ENCODE measurements at places on chromosomes 11 and 22. TPM values are rescaled to one million over a fixed set of nuclear protein-coding genes. Genes with fewer than 3 reads are reported as not detected.

ARL14EP gene
- total RNA-seq = 13.2 TPM

CD3D gene
- total RNA-seq = not detected

HTATIP2 gene
- 219 TPM for total RNA-seq

TREH gene
- total RNA-seq = not detected

HBB gene
- not detected for total RNA-seq

NXPE4 gene
- not detected for total RNA-seq

OR8D4 gene
- not detected for total RNA-seq

MB gene
- 10.3 TPM for total RNA-seq

GP1BB gene
- 0.79 TPM for total RNA-seq

NRIP3 gene
- 0.89 TPM for total RNA-seq

TRIM48 gene
- total RNA-seq = 0.06 TPM

SERPING1 gene
- 0.95 TPM for total RNA-seq

PATE2 gene
- total RNA-seq = not detected

LDHAL6A gene
- total RNA-seq = not detected

SLC22A12 gene
- not detected for total RNA-seq

C22orf39 gene
- total RNA-seq = 14.0 TPM

MPPED2 gene
- not detected for total RNA-seq

CCDC116 gene
- 0.06 TPM for total RNA-seq

OSBP gene
- total RNA-seq = 29.6 TPM

Data from A549 treated with dexamethasone at 1 μM for 4 hours (cell line).